NCI-H2029 (cell line): ENCODE measurements at places on chromosomes 11 and 22.
A peak's percentile ranks its signal among the peaks of the same experiment; 100 is the strongest.

- DNase-seq = no peak
Observed at GRCh38 chr22:20429254-20430100, 8.1 kb downstream of the SCARF2 start.

- no peak for DNase-seq
Observed at GRCh38 chr11:93585758-93586157, 42.6 kb upstream of the SMCO4 start.

DNA sequence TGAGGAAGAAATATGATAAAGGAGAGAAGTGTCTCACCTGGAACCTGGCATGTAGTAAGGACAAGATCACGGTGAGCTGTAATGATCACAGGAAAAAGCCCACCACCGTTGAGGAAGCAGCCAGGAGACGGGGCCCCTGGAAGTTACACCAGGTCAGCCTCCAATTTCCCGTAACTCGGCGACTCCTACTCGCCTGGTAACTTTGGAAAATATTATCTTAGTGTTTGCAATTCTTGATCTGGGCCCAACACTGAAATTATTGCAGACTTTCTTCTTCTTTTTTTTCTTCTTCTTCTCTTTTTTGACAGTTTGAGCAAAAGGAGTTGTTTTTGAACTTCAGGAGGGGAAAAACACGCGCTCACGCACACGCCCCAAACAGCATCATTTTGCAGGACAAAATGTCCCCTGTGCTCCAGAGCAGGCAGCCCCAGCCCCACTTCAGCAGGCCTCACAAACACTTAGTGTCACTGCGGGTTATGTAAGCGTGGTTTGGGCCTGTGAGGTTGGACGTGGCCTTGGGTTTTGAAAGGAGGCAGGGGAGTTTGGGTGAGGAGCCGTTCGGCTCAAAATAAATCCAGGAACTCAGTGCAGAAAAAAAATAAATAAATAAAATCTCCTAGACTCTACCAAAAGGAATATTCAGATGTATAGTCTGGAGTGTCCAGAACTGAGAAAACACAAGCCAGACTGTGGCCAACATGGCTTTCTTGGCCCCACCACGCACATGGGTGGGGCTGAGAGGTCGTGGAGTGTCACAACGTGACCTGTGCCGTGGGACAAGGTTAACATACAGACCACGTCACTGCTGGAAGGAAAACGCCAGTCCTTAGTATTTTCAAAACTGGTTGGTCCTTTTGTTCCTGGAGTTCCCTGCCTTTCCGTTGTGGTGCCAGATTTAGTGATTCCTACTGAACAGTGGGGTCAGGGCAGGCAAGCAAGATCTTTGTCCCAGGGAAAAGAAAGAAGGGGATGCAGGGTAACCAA, 26.3 kb upstream of the MN1 start:
- no peak for DNase-seq

- DNase-seq = no peak
Observed at GRCh38 chr22:29702931-29703501, 16.8 kb upstream of the CABP7 start.

DNA sequence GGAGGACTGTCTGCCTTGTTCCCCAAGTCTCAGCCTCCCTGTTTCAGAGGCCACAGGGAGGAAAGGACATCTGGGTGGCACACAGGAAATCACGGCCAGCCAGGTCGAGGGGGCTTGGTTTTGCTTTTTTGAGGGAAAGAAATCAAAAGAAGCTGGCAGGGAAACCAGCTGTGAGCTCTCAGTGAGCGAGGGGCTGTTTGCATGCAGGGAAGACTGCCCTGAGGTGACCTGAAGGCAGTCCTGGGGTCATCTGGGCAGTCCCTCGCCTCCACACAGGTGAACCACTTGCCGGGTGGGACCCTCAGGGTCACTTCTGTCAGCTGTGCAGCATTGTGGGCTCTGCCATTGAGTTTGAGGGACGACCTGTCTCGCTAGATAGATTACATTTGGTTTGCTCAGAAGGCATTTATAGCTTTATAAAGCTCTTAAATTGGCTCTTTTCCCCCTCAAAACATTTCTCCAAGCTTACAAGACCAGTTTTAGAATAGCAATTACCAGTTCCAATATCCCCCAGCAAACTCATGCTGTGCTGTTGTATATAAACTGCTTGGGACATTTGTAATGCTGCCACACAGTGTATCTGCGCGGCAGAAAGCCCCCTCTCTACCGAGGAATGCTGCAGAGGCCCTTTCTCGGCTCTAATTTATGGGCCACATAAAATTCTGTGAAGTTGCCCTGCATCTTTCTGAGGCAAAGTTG, 28.3 kb downstream of the PKNOX2 start:
- no peak for DNase-seq

- DNase-seq = no peak
Observed at GRCh38 chr11:64729851-64730382, 6.9 kb upstream of the NRXN2 start.

DNA sequence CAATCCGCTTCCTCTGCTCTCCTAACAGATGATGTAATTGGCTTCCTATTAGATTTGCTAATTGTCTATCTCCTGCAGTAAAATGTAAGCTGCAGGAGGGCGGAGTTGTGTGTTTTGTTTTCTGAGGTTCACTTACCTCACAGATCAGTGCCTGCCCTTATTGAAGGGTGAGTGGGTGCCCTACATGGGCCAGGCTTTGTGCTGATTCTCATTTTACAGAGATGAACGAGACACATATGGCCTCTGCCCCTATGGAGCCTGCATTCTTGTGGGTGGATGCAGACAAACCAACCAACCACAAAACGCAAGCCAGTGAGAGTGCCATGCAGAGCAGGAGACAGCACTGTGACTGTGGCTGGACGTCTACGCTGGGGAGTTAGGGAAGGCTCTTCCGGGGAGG, 9.9 kb downstream of the TESMIN start:
- DNase-seq = no peak

GRCh38 chr22:27766679-27767078, 34.9 kb downstream of the MN1 start:
- no peak for DNase-seq

DNA sequence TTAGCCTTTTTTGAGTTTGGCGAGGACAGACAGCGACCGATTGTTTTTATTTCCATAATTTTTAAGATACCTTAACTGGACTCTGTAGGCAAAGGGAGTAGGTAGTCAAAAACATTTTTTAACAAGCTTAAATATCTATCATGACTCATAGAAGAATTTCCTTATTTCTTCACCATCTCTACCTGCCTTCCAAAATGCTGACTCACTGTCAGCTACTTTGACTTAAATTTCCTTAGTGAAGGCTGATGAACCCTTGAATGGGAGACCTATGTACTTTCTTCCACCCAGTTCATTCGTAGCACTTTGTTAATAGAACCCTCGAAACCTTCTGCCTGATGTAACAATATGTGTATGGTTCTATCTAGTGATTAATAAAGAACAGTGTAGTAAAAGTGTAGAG, 1.1 kb upstream of the MTMR2 start:
- no peak for DNase-seq

DNA sequence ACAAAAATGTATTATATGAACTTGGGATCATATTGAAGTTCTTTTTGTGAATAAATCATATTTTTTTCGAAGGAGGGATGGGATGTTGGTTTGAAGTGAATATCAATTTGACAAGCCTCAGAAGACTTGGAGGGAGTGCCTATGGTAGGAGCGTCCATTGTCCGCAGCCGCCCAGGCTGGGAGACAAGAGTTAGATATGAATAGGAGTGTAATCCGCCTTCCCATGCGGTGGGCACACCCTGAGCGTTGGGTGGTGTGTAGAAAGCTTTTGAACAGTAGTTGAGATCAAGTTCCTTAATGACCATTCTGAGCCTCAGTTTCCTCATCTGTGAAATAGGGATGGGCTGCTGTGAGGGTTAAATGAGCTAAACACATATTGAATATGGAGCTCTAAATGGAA, 7.0 kb downstream of the CD82 start:
- no peak for DNase-seq

DNA sequence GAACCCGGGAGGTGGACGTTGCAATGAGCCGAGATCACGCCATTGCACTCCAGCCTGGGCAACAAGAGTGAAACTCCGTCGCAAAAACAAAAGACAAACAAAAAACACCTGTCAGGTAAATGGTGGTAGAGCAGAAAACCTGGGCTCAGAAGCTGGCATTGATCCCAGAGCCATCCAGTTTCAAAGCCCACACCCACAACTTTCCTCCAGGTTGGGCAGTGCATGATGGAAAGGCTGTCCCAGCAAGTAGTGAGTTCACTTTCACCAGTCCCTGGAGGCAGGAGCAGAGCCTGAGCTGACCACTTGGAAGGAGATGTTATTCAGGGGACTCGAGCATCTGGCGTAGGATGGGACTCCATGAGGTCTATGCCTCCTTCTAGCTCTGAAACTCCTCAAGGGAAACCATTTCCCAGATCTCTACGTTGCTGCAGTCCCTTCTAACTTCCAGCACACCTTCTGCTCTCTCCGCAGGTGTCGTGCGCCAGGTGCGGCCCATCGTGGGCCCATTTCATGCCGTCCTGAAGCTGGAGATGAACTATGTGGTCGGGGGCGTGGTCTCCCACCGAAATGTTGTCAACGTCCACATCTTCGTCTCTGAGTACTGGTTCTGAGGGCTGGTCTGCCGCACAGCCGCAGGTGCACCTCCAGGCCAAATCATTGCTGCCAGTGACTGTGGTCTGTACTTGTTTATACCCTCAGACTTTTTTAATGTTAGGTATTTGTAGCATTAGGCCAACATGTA, 71.6 kb upstream of the ATXN10 start:
- peak; percentile 21 for DNase-seq

DNA sequence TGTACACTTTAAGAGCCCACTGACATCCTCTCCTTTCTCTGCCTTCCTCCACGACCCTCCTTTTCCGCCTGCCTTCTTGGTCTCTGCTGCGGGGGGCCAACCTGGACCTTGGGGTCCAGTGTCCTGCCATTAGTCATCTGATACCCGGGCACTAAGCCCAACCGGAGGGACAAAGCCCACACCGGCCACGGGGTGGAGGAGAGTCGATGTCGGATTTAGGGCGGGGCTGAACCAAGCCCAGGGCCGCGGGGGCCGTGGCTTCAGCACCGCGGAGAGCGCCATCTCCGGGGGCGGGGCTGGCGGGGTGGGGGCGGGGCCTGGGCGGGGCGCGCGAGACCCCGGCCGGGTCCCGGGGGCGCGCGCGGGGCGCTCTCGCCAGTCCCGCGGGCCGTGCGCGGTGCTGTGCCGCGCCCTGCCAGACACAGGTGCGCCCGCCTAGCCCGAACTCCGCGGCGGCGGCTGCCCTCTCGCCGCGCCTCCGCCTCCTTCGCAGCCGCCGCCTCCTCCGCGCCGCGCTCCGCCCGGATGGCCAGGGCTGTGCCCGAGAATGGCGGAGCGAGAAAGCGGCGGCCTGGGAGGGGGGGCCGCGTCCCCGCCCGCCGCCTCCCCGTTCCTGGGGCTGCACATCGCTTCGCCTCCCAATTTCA, at the start of gene MAPK8IP1:
MAPK8IP1 (plus strand) TSS at position 378 of the 647 bp plus-strand sequence; CDS start at position 548, 170 bp downstream.
- DNase-seq = peak; percentile 52

DNA sequence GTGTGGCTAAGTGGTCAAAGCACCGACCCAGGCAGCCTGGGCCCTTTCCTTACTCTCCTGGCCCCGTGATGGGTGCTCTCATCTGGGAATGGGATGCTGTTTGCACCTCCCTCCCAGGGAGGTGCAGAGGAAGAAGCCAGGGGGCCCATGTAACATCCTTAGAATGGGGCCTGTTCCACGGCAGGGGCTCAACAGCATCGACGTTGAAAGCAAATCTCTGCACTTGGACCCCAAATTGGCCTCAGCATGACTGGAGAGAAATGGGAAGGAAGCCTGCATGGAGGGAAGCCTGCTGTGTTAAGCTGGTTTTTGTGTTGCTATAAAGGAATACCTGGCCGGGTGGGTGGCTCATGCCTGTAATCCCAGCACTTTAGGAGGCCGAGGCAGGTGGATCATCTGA, 1288.4 kb downstream of the TBC1D22A start:
- no peak for DNase-seq

DNA sequence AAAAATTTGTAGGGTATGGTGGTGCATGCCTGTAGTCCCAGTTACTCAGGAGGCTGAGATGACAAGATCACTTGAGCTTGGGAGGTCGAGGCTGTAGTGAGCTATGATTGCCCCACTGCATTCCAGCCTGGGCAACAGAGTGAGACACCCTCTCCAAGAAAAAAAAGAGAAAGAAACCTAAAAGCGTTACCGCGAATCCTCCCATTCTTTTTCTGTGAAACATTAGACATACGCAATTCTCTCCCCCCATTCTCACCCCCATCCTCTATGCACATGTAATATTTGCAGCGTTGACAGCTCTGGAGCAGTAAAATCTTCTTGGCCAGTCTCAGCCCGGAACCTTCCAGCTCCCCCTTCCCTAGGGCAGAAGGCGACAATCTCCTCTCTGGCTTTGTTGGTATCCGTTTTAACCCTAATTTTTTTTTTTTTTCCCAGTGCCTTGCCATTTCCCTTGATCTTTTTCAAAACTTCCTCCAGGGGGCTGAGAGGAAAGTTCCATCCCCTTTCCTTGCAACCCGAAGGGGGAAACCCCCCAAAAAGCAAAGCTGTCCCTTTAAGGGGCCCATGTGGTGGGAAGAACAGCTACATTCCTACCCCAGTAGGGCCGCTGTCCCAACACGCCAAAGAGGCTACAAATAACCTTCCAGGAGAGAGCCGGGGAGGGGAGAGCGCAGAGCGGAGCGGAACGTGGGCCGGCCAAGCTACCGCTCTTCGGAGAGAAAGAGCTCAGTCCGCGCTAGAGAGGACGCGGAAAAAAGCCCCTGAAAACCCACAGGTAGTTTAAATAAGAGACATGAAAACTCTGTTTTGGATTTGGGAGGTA, 1.9 kb downstream of the LRP4 start:
- no peak for DNase-seq

- peak; percentile 82 for DNase-seq
Observed at GRCh38 chr22:36258701-36259614, 6.0 kb downstream of the APOL1 start.

- DNase-seq = peak; percentile 46
Observed at GRCh38 chr22:28594797-28595462, 84.7 kb downstream of the TTC28 start.

DNA sequence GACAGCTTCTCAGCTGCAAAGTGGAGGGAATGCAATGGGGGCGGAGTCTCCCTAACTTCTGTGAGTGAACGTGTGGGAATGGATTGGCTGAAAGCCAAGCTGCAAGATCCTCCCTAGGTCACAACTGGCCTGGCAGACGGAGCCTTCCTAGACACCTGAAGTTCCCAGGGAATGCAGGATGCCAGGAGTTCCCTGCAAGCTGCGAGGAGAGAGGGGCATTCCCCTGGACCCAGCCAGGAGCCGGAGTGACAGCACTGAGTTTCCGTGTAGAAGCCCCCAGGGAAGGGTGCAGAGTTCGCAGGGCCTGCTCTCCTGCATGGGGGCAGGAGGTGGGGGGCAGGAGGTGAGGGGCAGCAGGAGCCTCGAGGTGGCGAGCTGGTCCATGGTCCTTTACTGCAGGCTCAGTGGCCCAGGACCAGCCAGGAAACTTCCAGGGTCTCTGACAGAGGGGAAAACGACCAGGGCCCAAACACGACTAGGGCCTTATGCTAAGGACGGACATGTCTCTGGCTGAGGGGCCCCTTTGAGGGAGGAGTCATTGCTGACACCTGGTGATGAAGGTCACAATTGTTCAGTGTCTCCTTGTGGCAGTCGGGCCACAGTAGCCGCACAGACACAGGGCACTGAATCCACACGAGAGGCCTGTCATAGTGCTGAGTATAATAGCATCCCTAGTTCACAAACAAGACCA, 141.4 kb downstream of the FBXO7 start:
- no peak for DNase-seq

- peak; percentile 6 for DNase-seq
Observed at GRCh38 chr11:11467312-11467711, 114.3 kb upstream of the CSNK2A3 start.
